Articular chondrocyte of knee joint (primary cell): ENCODE measurements at places on chromosomes 5 and 9. TPM values are rescaled to one million over a fixed set of nuclear protein-coding genes. Genes with fewer than 3 reads are reported as not detected.

Gene ROR2
- 7.7 and 9.7 TPM in 2 replicates for total RNA-seq

Gene PCDHGC5
- 4.7 and 8.1 TPM in 2 replicates for total RNA-seq

Gene SHISAL2B
- not detected in 2 replicates for total RNA-seq

Gene NOTCH1
- 11.3 and 11.6 TPM in 2 replicates for total RNA-seq

Gene KIF24
- 2.1 and 2.8 TPM in 2 replicates for total RNA-seq
